ENCODE measurements at places on chromosomes 1 and 21.
A peak's percentile ranks its signal among the peaks of the same experiment; 100 is the strongest.

GRCh38 chr1:167548059-167548932 lies 5.3 kb downstream of the CREG1 start:
- DNase-seq = peak; percentile 62
- H3K27me3 ChIP-seq = no peaks in the 10 kb centered on the region
- H3K4me1 ChIP-seq = no peaks in the 10 kb centered on the region
- no peak overlapping the region for H3K4me3 ChIP-seq

DNA sequence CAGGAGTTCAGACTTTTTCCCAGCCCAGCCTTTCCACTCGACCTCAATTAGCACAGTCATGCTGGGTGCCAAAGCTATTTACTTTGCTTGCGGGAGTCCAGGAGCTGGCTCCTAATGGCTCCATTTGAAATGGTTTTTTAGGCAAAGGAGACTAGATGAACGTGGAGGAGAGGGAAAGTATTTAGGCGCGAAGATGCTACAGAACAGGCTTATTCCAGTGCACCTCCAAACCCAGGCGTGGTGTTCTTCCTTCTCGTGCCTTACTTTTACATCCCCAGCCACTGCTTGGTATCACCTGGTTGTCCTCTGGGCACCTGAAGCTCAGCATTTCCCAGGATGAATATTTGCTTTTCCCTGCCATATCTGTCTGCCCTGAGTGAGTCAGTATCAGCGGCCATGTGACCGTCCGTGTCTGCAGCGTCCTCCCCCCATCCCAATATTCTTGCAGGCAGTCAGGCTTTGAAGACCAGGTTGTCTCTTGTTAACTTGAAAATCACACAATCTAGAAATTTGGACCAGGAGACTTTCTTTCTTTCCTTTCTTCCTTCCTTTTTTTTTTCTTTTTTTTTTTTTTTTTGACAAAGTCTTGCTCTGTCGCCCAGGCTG lies 198.5 kb downstream of the DYRK1A start:
- peak overlapping the region; percentile 89 for H3K27ac ChIP-seq
- H3K4me3 ChIP-seq = no peak overlapping the region
- no peaks in the 10 kb centered on the region for H3K36me3 ChIP-seq

DNA sequence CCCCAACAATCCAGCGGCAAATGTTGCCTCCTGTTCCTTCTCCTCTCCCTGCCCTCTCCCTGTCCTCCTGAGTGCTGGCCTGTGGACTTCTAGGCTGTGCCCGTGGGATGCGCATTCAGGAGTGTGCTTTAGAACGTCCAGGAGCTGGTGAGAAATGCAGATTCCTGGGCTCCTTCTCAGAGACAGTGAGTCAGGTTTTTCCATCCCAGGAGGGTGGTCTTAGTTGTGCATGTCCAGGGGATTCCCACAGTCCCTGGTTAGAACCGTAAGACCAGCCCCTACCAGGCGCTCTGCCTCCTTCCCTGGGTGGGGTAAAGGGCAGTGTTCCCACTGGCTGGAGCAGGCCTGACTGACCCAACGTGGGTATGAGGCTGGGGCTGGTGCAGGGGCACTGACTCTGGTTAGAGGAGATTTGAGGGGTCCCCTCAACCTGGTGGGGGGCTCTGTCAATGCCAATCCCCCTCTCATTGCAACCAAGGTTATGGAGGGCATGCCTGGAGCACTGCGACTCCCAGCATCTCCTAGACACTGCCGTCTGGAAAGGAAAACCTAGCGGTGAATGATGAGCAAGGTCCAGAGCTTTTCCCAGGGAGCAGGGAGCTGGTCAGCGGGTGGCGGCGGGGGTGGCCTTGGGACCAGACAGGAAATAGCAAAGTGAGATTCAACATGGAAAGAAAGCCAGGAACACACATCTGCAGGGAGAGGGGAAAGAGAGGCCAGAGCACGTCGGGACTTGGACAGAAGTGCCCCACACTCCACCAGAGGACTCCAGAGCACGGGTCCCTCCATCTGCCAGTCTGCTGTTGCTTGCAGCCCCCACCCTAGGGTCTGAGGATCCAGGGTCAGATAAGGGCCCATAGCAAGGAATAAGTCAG lies 38.5 kb downstream of the HSPG2 start:
- peaks cover 36% of the 10 kb centered on the region for H3K36me3 ChIP-seq
- peaks cover 98% of the 10 kb centered on the region for H3K4me1 ChIP-seq
- H3K4me3 ChIP-seq = no peak overlapping the region
- peak overlapping the region; percentile 80 for H3K27ac ChIP-seq
- no peaks in the 10 kb centered on the region for H3K27me3 ChIP-seq

- DNase-seq = no peak
- no peak overlapping the region for H3K4me3 ChIP-seq
- peaks cover 3% of the 10 kb centered on the region for H3K4me1 ChIP-seq
- H3K27me3 ChIP-seq = no peaks in the 10 kb centered on the region
Measured at GRCh38 chr1:245987219-245987545, 519.9 kb downstream of the SMYD3 start.
